Stimulated activated CD4-positive, alpha-beta T cell treated with anti-CD3 and anti-CD28 coated beads, Interleukin-2, amount 100 ng/mL, for 48 hours (primary cell): ENCODE measurements at places on chromosomes 3 and 15.
A peak's percentile ranks its signal among the peaks of the same experiment; 100 is the strongest.

GRCh38 chr3:46276497-46277099, 34.3 kb downstream of the CCR3 start:
- DNase-seq, result peak; percentile 74

- DNase-seq, result no peak
Observed at GRCh38 chr15:98703126-98703685, 54.9 kb downstream of the IGF1R start.

DNA sequence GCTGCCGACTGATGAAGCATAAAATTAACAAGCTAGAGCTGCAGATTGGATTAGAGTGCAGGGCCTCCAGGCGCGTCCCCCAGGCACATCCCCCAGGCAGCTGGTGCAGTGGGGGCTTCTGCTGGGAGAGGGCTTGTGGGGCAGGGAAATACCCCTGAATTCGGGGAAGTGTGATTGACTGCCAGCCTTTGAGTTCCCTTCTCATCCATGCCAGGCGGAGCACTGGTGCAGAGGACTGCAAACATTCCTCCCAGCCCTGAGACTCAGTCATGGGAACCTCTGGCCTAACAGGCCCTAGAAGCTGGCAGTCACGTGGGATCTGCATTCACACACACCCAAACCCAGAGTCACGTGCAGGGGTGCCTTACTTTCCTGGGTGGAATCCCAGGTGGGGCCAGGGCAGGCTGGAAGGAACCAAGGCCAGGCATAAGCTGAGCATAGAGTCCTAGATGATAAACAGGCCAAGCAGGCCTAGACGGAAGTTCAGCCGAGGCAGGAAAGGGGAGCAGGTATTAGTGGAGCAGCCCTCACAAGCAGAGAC, 46.2 kb upstream of the SEC22A start:
- DNase-seq, result no peak

DNA sequence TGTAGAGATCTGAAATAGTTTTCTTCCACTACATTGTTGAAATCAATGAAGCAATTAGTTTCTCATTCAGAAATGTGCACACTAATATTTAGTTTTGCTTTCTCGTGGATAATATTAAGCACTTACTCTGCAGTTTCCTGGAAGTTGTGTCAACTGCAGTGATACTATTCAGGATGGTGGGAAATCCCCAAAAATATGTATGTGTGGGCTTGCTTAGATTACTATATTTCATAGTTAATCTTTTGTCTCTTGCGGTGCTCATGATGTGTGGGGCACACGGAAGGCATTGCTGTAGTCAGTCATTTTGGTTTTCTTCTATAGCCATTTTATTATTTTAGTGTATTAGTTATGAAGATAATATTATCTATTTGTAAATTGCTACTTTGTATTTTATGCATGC, 19.7 kb downstream of the RAB11A start:
- DNase-seq, result no peak

- no peak for DNase-seq
Observed at GRCh38 chr3:64621726-64622395, 65.9 kb downstream of the ADAMTS9 start.

GRCh38 chr3:114973536-114973935, 173.6 kb downstream of the ZBTB20 start:
- no peak for DNase-seq

GRCh38 chr3:58266577-58266976, 29.0 kb downstream of the ABHD6 start:
- DNase-seq, result no peak

DNA sequence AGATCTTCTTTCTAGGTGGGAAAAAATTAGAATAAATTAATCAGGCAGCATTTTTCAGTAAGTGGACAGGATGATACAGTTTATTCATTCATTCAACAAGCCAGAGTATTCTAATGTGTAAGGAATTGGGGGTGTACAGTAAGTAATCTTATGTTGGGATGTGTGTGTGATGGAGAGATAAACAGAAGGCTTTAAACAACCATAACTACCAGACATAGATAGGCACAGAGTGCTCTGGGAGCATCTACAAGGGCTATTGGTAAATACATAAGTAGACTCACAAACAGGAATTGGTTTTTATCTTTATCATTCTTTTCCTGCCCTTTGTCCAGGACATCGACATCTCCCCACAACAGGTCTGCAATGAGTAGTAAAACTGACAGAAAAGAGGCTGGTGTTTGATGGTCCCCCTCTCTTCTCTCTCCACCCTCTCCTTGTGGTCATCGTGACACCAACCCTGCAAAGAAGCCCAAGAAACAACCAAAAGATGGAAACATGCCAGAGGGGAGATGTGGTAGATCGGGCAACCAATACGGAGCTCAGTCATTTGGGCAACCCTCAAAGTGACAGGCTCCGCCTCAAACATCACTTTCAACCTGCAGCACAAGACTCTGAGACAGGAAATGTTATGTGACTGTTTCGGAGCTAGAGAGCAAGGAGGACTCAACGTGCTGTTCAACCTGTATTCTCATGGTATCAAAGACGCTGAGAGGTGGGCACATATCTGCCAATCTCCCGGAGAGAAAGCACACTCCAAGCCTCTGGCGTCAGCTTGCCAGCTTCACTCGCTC, 28.7 kb upstream of the B3GNT5 start:
- DNase-seq, result peak; percentile 29

GRCh38 chr3:10189557-10190354, 25.0 kb downstream of the IRAK2 start:
- no peak for DNase-seq

DNA sequence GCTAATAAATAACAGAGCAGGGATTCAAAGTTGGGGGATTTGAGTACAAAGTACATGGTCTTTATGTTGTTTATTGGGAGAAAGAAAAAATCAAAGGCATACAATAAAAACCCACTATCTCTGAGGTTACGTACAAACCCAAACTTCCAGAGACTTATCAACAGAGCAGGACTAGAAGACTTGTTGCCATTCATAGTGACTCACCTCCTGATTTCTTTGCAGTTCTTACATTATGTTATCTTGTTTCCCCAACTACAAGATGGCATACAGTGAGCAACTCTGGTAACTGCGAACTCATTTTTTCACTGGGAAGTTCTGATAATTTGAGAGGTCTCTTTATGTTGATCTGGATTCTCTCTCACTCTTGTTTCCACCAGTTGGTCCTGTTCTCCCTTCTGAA, 80.6 kb upstream of the ETV5 start:
- DNase-seq, result no peak

- DNase-seq, result no peak
Observed at GRCh38 chr3:158152186-158152585, 42.3 kb downstream of the RSRC1 start.

DNA sequence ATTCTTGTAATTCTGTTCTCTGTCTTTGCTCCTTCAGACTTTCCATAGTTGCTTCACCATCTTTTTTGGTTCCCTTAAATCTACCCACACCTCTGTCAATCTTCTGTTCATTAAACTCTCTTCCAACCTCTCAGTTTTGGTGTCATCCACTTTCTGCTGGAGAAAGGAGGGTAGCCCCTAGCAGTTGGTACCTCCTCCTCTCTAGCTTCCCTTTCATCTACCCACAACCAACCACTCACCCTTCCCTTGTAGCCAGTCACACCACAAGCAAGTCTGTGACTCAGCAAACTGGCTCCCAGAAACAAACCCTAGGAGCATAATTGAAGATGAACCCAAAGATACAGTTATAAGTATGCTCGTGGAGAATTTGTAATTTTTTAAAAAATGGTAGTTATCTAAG, 318.6 kb downstream of the FHIT start:
- DNase-seq, result no peak
